SW 1271 (cell line): ENCODE measurements at places on chromosomes 13 and 19.
A peak's percentile ranks its signal among the peaks of the same experiment; 100 is the strongest.

- DNase-seq: no peak
Measured at GRCh38 chr13:110813646-110814624, 100.4 kb downstream of the ING1 start.

- no peak for DNase-seq
Measured at GRCh38 chr13:44374348-44374712, 706 bp downstream of the SERP2 start.

DNA sequence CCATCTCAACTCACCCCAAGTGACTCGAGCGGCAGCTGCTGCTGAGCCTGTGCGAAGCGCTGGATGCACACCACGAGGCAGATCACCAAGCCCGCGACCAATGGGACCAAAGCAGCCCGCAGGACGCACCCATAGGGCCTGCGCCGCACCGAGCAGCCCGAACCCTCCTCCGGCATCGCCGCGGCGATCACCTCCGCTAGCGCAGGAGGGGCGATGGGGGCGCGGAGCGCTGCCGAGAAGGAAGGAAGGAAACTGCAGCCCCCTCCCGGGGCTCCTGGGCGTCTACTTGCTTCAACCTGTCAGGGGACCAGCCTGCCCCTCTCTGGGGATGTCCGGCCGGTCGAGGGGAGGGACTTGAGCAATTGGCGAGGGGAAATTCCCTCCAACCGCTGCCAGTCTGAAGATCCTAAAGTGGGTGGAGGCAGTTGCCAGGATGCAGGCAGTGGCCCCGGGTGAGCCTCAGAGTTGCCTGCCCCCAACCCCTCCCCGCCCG, at the start of gene CD70:
Gene CD70 (minus strand): TSS at position 324 of the 493 bp plus-strand sequence. CDS start 148 bp downstream, at position 176.
- DNase-seq: no peak

- no peak for DNase-seq
Measured at GRCh38 chr13:22126433-22127021, 455.7 kb downstream of the FGF9 start.

- DNase-seq: no peak
Measured at GRCh38 chr13:76795701-76796695, 90.2 kb downstream of the KCTD12 start.

GRCh38 chr13:107138486-107138885, 570.5 kb upstream of the ARGLU1 start:
- DNase-seq: no peak

DNA sequence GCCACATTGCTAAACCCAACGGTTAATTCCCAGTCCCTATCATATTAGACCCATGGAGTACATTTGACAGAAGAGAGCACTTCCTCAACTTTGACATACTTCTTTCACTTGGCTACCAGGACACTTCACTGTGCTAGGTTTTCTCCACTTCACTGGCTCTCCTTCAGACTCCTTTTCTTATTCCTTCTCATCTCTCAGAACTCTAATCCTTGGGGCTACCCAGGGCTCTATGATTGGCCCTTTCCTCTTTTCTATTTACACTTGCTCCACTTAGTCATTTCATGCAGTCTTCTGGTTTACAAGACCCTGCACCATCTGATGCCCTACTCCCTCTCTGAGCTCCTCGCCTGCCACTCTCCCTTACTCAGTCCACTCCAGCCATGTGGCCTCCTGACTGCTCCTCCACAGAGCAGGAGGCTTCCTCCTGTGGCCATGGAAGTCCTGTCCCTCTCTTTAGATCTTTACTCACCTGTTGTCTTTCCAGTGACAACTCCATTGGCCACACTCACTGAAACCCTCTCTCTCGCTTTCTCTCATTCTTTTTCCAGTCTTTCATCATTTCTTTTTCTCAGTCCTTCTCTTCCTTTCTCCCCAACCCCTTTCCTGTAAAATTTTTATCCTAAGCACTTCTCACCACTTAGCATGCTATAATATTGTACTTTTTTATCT, 90.4 kb downstream of the TBC1D4 start:
- no peak for DNase-seq

- no peak for DNase-seq
Measured at GRCh38 chr13:99159331-99160061, 41.2 kb upstream of the UBAC2 start.

GRCh38 chr19:17718550-17718946, 732 bp upstream of the MAP1S start:
- DNase-seq: no peak

GRCh38 chr19:19642506-19643157, 825 bp downstream of the GMIP start:
- peak; percentile 35 for DNase-seq

- DNase-seq: no peak
Measured at GRCh38 chr13:85808811-85809210, 9.6 kb upstream of the SLITRK6 start.

DNA sequence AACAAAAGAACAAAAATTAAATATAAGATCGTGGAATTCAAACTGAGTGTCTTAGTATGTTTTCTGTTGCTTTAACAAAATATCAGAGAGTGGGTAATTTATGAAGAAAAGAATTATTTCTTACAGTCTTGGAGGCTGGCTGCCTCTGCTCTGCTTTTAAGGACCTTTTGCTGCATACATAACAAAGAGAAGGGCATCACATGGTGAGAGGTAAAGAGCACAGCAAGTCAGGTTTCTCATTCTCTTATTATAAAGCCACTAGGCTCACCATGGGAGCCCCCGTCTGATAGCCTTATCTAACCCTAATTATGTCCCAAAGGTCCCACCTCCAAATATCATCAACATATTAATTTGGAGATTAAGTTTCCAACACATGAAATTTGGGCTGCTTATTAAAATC, 231.3 kb downstream of the SLITRK6 start:
- DNase-seq: no peak

DNA sequence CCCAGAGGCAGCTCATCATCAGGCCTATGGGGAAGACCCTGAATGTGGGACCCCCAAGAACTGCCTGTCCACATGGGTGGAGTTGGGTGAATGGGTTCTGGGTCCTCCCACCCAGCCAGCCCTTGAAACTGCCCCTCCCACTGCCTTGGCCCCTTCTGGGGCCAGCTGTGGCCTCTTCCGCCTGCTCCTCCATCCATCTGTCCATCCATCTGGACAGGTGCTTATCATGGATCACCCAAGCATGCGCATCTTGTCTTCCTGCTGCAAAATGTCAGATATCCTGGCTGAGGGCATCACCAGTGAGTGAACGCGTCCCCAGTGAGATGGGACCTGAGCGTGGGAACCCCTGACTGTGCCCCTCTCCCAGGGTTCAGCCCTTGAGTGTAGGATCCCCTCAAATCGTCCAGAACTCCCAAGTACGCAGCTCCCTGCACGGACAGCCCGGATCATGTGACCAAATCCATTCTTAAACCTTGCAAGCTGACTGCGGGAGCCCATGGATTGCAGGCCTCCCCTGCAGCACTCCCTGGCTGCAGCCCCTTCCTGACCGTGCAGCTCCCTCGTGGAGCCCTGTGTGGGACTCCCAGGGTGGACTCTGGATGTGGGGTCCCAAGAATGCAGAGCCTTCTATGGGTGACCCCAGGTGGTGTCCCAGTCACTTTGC, 2.0 kb downstream of the STXBP2 start:
- DNase-seq: no peak

DNA sequence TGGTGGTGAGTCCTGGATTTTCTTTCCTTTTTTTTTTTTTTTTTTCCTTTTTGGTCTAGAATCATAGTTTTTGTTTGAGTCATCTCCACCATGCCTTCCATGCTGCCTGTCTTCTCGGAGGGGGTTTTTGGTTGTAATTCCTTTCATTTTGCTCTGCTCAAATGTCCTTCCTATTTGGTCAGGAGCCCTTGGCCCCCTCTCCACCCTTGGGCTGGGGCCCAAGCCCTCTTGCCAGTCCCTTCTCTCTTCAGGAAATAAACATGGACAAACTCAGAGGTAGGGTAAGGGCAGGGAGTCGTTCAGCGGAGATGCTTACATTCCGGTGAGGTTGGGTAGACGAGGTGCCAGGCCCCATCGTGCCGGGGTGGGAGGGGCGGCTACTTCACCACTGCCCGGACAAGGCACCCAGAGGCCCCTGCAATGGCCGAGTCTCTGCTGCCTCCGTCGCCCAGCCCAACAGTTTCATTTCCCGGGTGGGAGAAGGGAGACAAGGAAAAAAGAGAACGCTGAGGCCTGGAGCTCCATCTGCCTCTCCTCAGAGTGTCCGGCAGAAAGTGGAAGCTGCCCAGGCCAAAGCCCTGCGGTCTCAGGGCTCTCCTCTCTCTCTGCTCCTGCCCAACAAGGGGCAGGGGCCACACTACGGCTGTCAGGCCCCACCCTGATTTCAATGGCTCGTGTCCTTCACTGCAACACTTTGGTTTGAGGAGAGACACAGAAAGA, 12.7 kb downstream of the ZNF574 start:
- DNase-seq: no peak

DNA sequence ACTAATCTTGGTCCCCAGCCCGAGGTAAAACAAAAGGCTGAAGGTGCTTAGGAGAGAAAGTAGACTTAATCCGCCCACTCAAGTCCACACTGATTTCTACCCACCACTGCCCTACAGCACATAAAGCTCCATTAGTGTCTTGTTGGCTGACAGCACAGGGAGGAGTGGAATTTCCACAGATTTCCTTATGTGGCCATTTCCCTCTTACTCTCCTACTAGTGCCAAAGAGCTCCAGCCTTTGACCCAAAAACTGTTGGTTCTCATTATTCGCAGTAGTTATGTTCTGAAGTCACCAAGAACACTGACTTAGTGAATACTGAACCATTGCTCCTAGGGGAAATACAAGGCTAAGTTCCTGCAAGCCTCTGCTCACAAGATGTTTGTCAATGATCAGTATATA, 61.2 kb downstream of the RAB20 start:
- no peak for DNase-seq

DNA sequence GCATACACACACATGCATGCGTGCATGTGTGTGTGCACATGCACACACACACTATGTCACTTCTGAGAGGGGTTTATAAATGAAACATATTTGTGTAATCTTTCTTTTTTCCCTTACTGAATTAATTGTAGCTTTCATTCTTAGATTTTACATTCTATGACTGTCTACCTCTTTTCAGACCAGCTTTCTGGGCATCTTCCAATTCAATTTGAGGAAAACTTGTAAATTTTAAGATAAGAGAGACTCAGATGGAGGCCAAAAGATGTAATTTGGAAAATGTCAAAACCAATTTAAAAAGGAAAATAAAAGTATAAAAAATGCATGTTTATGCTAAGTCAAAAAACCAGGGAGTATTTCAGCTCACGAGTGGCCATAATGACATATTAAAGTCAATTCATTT, 594.5 kb downstream of the OLFM4 start:
- no peak for DNase-seq

GRCh38 chr19:56079609-56080008, 41.5 kb downstream of the ZNF787 start:
- no peak for DNase-seq

DNA sequence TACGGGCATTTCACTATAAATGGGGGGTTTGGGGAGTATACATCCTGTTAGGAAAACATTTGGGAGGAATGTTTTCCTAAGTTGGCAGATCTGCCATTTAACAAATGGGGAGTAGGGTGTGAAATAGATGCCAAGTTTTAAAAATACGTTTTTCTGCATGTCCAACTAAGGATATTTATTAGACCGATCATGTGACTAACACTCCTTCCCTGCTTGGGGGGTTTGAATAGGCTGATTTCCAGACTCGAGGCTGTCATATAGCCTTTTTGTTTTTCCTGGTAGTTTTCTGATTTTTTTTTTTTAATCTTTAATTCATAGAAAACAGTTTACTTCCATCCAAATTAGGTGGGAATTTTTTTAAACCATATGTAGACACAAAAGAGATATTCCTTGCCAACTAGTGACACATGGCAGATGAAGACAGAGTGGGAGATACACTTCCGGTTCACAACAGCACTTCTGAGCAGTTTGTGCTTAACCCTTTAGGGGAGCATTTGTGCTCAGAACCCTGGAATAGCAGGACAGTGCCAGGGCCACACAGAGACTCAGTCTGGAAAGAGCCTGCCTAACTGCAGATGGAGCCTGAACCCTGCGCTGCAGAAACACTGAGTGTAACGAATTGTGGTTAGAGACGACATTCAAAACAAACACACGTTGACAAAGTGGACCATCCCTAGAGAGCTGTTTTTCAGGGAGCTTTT, 5.6 kb upstream of the GATAD2A start:
- no peak for DNase-seq

DNA sequence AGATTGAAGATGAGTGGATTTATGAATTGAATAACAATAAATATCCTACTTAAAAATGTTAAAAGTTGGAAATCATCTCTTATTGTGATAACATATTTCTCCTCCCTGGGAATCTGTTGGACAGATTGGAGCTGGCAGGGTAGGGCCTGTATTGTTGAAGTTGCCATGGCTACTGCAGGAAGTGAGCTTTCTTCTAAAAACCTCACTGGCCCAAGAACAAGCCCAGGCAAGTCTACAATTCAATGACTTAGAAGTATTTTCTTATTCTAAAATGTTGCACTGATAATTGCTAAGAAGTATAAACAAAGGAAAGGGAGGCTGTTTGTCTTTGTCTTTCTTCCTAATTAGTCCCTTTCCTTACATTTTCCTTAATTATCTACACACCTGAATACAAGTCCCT, 112.1 kb downstream of the DLEU7 start:
- no peak for DNase-seq

GRCh38 chr13:49353908-49354307, 90.0 kb downstream of the CAB39L start:
- no peak for DNase-seq

- no peak for DNase-seq
Measured at GRCh38 chr19:21158523-21159135, 16.8 kb downstream of the ZNF431 start.

GRCh38 chr19:46413262-46414031, at the start of gene CCDC8:
CCDC8 (minus strand) TSS chr19:46413564; CDS start chr19:46412810, 754 bp downstream.
- DNase-seq: no peak

DNA sequence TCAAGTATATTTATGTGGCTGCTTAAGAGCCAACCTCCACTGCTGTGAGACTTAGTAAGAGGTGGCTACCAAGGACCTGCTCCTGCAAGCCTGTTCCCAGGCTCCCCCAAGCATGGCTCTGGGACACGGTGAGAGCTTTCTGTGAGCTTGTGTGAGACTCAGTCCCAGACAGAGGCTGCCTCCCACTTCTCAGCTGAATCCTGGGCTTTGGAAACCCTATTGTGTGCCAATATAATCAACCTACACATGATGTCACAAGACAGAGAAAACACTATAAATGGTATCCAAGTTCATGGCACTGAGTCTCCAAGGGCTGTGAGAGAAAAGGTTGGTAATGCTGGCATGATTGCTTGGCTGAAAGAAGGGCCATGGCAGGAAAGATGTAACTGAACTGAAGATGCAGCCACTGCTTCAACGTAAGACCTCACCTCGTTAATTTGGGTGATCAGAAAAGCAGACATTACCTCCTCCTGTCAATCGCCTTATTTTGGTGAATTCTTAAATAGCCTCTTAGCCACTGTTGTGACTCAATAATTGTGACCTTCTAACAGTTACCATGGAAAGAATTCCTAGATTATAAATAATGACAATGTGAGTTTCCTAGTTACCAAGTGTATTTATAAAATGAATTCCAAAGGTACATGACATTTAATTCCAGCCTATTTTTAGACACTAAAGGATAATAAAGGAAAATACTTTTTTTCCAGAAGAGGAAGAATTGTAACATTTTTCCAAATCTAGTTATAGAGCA, 332.0 kb downstream of the IRS2 start:
- DNase-seq: no peak
